Activated T-helper 1 cell treated with anti-CD3 and anti-CD28 coated beads, Interleukin-2, amount 50 U/mL, for 16 hours (primary cell): ENCODE measurements at places on chromosomes 4 and X.

DNA sequence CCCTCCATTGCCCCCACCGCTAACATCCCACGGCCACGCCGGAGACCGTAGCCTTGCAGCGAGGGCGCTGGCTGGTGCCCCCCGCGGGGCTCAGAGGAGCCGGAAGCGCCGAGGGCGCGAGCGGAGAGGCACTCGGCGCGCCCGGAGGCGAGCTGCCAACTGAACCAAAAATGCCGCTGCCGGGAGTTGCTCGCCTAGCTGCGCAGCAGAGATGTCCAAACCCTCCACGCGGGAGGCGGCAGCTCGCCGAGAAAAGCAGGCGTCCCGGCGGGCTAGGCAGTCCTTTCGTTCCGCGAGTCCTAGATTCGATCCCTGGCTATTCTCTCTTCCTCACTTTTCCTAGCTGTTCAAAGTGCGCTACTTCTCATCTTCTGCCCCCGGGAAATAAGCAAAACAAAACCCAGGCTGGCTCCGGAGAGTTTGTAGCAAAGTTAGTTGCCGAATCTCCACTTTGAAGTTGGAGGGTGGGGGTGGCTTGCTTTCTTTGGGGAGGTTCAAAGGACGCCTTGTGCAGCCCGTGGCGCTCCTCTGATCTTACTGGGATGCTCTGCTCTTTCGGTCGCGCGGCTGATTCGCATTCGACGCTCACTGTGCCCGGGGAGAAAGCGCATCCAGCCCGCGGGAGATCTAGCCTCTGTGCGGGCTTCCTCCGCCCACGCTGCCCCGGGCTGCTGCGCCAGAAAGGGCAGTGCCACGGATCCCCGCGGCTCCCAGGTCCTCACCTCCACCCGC, 723 bp downstream of the NKX6-1 start:
- no peak for DNase-seq

DNA sequence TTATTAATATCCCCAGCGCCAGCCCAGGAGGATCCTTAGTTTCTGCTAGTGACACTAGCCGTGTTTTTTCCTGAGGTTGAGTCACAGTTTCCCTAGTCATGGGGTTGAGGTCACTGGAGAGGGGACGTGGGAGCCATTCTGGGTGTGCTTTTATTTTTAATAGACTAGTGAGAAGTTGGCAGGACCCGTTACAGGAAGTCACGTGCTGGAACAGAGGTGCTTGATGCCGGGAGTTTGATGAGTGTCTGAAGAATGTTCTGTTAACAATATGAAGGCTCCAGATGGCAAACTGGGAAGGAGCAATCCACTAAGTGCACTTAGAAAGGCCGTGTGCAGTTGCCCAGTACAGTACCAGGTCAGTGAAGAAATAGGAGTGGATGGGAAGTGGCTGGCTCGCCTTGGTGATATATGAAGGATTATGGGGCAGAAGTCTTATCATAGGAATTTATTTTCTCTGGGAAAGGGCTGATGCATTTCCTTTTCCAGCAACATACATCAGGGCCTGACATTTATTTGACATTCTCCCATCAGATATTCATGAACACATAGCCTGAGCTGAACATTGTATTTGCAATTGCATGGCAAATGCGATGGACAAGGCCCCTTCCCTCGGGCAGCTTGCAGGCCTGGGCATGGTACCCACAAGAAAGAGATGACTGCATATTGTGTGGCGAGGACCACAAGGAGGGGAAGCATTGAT, 291.8 kb downstream of the FBXW7 start:
- no peak for DNase-seq

DNA sequence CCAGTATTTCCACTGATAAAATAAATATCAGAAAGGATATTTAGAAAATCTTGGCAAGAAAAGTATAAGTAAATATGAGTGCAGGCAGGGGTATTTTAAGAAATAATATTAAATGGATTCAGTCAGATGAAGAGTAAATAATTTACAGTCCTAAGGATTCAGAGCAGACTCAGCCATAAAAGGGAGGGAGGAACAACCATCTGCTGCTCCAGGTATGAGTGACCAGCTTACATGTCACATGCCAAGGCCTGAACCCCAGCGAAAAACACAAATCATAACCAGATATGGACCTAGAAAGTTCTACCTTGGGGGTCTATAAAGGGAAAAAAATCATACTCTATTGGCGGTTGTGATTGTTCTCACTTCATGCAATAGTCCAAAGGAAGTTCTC, 166.8 kb downstream of the COL4A6 start:
- DNase-seq = no peak

GRCh38 chr4:146654687-146655520, 16.2 kb downstream of the POU4F2 start:
- no peak for DNase-seq

DNA sequence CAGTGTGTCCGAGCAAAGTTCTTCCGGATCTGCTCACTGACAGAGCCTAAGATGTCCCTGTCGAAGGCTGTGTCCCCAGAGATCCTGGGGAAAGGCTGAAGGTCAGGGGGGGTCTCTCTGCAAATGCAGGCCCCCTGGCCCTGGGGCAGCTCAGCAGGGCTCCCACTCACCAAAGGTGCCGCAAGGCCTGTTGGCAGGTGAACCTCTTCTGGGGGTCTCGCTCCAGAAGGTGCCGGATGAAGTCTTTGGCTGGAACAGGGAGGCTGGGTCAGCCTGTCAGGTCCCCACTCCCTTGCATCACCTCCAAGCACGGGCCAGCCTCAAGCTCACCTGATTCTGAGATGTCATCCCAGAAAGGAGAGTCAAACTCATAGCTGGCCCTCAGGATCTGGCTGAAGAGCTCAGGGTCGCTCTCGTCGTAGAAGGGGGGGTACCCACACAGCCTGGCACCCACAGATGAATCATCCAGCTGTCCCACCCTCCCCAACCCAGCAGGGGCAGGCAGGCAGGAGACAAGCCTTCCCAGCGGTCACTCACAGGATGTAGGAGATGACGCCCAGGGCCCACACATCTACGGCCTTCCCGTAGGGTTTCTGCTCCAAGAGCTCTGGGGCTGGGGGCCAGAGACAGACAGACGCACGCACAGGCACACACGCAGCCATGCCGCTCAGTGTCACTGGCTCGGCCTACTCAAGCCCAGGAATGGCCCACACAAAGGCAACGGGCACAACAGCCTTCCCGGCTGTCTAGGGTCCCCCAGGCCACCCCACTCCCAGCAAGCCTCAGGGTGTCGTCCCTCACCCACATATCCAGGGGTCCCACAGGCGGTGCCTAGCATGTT, 2.6 kb downstream of the PNCK start:
- DNase-seq = no peak

GRCh38 chrX:145292218-145292617, 44.9 kb downstream of the SPANXN1 start:
- no peak for DNase-seq

- DNase-seq = no peak
Measured at GRCh38 chr4:138158746-138159297, 83.3 kb downstream of the SLC7A11 start.

DNA sequence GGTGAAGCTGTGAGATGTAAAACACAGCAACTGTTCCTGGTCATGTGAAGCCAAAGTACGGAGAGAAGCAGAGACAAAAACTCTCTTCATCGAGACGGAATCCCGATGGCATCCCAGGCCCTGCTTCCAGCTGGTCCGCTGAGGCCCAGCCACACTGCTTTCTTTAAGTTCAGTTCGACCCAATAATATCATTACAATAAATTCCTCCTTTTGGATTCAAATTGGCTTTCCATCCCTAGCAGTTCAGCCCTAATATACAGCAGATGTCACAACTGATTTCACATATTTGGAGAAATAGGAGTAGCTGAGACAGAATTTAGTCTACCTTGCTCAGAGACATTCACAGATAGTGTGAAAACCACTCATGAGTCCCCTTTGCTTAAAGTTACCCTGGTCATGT, 98.3 kb upstream of the SPRY1 start:
- no peak for DNase-seq

DNA sequence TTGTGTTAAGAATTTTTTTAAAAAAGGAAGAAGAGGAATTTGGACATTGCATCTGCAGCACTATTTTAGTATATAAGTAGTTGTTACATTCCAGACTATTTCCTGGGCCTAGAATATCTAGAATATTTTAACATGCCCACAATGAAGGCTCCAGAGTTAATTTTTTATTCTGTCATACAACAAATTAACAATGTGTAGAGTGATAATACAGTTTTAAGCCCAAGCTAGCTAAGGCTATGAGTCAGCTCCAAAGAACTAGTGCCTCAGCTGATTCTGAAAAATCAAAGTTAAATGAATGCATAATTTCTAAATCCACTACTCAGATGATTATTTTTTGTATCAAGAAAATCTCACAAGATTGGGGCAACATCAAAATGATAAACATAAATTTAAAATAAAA, 231.4 kb downstream of the PRDM5 start:
- DNase-seq = no peak

DNA sequence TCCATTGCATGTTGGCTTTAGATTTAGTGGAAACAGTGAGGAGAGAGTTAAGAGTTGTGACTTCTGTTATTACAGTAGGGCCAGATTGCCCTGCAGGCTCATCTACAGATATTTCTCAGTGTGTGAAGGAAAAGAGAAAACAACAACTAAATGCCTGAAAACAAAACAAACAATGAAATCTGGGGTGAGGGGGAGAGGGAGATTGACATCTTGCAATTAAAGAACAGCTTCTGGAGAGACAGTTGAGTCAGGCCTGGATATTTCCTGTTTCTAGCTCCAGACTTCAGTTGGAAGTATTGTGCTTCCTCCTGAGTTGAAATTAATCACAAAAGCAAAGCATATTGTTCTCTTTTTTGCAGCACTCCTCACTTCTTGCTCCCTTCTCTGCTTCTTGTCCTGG, 108.3 kb upstream of the SCML1 start:
- DNase-seq = no peak

DNA sequence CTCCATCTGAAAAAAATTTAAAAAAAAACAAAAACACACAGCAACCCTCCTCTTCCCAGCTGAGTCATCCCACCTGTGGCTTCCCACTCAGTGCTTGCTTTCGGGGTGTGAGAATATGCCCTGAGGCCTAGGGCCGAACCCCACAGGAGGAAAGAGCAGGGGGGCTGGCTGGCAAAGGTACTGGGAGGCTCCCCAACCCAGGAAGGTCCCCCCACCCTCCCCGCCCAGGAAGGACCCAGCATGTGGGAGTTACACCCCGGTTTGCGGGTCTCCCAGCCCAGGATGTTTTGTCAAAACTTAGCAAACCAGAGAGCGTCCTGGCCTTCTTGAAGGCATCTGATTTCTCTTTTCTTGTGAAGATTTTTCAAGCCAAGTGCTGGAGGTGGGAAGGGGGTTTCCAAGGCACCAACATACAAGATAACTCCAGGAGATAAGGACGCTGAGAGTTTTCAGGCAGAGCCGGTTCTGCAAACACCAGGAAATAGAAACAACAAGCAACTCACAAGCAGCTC, 25.7 kb upstream of the CSF2RA start:
- DNase-seq = no peak

- DNase-seq = no peak
Measured at GRCh38 chr4:75891611-75892010, 10.6 kb downstream of the PPEF2 start.

DNA sequence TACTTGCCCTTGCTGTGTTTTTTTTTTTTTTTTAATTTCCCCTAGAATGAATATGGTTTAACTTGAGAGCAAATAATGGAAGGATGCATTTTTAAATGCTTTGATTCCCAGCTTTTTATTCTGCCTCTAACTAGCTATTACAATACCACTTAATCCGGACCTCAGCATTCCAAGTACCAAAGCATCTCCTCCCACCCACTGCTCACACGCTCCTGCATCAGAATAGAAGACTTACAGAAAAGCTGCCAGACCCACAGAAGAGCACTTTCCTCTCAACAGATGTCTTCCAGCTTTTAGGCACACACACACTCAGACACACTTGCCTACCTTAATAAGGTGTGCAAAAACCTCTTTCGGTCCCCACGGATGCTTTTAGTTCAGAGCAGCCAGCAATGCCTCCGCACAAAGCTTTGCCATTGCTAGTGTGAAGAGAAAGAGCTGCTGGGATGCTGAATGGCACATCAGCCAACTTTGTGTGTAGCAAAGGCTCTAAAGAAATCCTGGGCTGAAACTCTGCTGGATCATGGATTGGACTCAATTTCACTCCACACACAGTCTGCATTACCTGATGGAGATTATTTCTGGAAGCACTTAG, 1056.2 kb downstream of the DMD start:
- DNase-seq = no peak

DNA sequence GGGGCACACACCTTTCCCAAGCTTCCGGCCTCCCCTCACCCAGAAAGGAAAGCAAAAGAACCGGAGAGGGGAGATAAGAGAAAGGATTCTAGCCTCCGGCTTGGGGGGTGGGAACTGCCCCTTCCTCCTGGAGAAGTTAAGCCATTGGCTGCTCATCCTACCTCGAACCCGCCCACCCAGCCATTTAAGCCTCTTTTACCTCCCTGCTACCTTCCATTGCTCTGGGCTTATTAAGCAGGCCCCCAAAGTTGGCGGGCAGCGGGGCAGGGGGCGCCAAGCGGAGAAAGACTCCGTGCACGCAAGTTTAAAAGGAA, 2.3 kb downstream of the MAML3 start:
- DNase-seq = no peak

DNA sequence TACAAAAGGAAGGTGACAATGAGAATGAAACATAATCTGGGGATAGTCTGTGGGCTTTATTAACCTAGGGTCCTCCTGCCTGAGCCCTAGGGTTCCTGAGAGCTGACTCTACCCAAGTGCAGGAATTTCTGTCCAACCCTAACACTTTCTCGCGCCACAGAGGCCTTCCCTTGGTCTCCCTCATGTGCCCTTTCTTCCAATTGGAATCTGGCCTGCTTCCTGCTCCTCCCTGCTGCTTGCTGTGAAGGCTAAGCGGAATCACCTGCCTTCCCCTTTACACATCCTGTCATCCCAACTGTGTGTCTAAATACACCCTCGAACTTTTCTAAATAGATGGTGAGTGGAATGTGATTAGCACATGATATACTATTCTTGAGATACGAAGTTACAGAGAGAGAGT, 5.9 kb downstream of the MAGEA11 start:
- no peak for DNase-seq

DNA sequence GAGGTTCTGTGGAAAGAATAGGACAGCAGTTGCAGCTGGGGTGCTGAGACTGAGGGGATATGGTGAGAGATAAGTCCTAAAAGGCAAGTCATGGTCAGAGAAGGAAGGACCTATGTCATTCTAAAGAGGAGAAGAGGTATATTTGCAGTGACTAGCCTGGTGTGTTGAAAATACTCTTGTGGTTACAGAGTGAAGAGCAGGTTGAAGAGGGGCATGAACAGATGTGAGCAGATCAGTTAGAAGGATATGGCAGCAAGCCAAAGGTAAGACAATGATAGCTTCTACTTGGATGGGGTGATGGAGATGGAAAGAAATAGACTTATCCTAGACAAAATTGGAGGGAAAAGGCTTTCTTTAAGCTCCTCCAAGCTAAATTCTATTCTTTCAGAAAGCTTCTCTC, 469.8 kb upstream of the CPEB2 start:
- DNase-seq = no peak

DNA sequence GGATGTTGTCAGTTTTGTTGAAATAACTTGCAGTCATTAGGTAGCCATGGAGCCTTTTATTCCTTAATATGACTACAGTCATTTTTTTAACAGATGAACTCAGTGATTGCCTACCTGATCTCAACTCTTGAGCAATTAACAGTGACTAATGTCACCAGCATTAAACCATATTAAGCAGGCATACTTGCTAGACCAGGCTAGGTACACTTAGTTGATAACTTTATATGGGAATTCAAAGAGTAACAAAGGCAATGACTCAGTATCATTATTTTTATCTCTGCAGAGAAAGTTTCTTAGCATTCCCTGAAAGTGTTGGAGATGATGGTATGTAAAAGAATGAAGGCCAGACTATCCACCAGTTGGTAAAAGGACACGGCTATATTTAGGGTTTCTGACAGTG, at the start of gene C4orf54:
Gene C4orf54 (minus strand): TSS at position 31 of the 400 bp plus-strand sequence. CDS start 3,180 bp downstream, outside the sequence.
- DNase-seq = no peak
